Bronchial epithelial cell (primary cell): ENCODE measurements at places on chromosomes 2 and 18.

DNA sequence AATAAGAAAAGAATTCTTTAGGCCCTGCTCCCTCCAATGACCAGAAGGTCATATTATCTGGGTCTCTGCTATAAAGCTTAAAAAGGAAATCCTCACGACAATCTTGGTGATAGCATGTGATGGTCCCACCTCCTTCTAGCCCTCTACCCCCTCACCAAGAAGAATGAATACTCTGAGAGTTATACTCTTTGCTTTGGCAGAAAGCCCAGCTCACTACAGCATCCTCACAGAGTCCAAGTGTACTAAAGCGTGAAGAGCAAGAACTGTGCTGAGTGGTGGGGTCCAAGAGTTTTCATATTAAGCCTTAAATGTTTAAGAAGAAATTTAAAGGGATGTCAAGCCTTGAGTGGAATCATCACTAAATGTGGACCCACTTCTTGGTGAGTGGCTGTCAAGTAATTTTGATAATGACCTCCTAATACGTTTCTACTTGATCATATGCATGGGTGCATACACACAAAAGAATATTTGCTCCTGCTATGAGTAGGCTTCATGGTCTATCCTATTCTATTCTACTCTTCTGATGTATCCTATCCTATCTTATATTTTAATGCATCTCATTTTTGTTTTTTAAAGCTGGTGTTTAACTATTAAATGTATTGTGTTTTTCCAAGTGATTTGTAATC, 16.5 kb upstream of the SERPINB7 start:
- DNase-seq = no peak

DNA sequence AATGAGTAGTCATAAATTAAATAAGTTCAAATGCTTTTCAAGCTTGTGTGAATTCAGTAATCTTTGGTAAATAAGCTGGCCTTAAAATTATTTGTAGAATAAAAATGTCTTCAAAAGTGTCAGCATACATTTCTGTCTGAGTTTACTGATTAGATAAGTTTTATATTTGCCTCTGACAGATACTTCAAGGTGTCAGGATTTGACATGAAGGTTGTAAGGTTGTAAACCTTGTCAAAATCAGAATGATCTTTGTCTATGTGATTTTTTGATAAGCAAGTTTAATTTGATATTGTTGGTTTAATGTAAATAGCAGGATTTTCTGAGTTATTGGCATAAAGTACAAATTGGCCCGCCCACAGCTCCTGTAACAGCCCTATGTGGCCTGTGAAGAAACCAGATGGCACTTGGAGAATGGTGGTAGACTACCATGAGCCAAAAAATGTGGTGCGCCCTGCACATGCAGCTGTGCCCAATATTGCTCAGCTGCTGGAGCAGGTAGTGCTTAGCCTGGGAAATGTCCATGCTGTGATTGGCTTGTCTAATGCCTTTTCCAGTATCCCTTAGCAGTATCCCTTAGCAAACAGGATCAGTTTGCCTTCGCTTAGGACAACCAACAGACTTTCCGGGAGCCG, 188.0 kb upstream of the SPHKAP start:
- no peak for DNase-seq

GRCh38 chr2:171482877-171483276, 39.4 kb upstream of the CYBRD1 start:
- no peak for DNase-seq

- DNase-seq = peak; percentile 98
Observed at GRCh38 chr2:60961457-60961856, 56.1 kb upstream of the PEX13 start.

DNA sequence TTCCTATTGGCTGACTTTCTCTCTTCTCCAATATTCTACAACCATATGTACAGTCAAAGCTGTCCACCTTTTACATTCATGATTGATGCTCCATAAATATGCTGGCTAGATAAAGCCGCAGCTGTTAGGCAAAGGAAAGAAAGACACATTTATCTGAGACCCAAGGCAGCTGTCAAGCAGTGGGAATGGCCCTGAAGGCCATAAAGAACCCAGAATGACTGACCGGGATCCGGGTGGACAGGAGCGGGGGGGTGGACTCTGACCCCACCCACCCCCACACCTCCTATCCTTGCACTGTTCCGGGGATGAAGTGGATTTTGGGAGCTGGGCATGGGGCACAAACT, 116.4 kb downstream of the RTP5 start:
- no peak for DNase-seq

DNA sequence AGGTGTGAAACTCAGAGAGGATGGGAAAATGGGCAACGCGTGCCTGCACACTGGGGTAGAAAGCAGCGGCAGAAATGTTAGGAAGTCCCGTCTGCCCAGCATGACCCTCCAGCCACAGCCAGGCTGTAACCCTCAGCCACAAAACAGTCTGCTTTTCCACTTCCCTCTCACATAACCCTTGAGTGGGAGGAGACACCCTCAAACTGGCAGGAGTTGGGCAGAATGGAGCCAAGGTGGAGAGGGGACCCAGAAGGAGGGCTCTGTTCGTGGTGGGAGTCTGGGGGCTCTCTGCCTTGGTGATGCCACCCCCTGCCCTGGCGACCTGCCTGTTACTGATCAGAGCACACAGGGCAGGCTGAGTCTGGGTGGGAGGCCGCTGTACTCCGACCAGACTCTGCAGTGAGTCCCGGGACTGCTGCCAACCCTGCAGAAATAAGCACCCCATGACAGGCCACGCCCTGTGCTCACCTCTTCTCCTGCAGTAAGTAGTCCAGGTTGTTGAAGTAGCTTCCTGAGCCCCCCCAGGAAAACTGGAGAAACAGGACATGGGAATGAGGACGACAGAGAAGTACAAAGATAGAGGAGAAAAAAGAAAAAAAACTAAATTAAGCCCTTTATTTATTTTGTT, 16.0 kb downstream of the FAM178B start:
- DNase-seq = peak; percentile 17

DNA sequence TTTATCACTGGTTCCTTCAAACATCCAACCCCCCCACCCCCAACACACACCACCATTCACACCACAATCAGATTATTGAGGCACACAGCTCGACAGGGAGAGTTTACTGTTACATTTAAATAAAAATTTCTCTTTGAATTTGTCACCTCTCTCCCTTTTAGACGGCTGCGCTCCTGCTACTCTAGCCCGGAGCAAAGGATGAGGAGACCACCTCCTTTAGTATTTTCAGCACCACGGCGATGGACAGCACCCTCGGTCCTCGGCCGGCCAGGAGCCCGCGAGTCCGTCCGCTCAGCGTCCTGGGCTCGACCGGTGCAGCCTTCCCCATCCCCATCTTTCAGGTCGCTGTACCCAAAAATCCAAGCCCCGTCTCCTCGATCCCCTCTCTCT, 892 bp downstream of the CELF4 start:
- peak; percentile 13 for DNase-seq

- DNase-seq = peak; percentile 96
Observed at GRCh38 chr2:190984595-190984994, 29.4 kb downstream of the STAT1 start.

DNA sequence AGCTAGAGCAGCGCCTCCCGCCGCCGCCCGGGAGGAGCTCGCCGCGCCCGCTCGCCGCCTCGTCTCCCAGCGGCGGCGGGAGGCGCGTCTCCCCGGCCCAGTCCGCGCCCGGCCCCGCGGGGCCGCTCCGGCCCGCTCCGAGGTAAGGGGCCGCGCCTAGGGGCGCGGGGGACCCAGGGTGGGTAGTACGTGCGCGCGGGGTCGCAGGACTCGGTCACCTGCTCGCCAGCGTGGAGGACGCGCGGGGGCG, 259 bp downstream of the NPAS2 start:
- no peak for DNase-seq

DNA sequence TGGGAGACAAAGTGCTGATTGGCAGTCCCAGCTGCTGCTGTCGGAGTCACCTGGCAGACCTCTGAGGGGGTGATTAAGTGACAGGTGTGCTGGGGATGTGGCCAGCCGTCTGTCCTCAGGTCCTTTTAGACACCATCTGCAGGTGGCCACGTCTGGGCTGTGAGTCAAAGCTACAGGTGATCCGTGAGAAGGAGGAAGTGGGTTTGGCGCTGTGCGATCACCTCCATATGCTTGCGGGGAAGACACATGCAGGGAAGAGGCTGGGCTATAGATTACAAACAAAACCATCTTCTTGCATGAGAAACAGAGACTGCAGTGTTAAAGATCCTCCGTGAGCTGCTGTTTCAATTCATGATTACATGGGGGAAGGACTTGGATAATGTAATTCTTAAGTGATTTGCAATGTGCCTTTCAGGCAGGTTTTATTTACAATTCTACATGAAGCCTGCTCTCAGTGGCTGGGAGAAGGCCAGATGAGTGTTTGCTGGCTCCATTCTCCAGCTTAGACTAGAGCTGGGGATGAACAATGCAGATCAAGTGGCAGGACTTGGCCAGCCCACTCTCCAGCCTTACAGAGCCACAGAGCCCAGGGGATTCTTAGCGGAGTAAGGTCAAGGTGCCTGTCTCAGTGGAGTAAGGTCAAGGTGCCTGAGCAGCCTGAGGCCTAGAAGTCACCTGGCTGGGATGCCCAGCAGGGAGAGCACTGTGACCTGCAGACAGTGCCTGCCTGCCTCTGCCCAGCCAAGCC, 87.8 kb downstream of the LYPD1 start:
- peak; percentile 68 for DNase-seq

DNA sequence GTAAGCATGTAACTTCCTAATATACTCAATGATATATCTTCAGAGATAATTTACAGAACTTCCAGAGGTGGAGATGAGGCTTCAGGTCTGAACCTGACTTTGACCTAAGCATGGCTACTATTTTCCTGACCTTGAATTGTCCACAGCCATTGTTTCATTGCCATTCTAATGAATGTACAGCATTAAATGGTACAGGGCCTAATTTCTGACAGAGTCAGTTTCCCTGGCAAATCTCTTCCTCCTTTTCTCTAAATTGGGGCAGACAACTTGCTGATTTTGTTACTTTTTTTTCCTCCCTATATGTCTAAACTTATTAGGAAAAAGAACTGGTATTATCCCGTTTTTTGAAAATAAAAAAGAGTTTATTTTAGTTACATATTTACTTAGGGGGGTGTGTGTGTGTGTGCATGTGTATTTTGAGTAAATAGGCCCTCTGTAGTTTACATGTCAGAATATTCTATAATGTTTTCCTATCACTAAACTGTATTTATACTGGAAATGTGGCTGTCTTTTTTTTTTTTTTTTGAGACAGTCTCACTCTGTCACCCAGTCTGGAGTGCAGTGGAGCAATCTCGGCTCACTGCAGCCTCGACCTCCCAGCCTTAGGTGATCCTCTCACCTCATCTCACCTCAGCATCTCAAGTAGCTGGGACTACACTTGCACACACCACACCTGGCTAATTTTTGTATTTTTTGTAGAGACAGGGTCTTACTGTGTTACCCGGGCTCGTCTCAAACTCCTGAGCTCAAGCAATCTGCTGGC, 43.3 kb upstream of the SCN9A start:
- DNase-seq = no peak
